Mucosa of gallbladder (tissue), 1 donor: ENCODE measurements at places on chromosomes 4 and X.

GRCh38 chr4:37793562-37793961 lies 32.9 kb upstream of the PGM2 start:
- DNase-seq: no peak

DNA sequence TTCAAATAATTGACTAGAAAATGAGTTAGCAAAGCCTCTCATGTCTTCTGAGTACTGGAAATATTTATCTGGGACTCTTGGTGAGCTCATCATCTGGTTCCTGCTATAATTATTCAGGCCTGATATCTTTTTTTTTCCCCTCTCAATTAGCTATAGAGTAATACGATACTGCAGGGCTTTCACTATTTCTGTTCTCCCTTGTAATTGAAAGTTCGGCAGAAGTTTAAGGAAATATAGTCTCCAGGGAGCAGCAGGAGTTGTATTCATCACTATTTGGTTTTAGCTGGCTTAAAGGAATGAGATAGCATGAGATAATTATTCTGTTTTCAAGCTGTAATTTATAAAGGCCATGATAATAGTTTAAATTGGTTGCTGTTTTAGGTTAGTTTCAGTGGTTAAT lies 378.6 kb upstream of the EPHA5 start:
- DNase-seq: no peak

GRCh38 chr4:88033309-88033708 lies 25.9 kb downstream of the PKD2 start:
- DNase-seq: peak; percentile 58

GRCh38 chr4:28247805-28248204 lies 1387.2 kb downstream of the STIM2 start:
- no peak for DNase-seq

GRCh38 chr4:139794158-139794954 lies 128.7 kb downstream of the MGST2 start:
- no peak for DNase-seq

GRCh38 chr4:34950926-34951325 lies 1293.4 kb downstream of the ARAP2 start:
- no peak for DNase-seq

DNA sequence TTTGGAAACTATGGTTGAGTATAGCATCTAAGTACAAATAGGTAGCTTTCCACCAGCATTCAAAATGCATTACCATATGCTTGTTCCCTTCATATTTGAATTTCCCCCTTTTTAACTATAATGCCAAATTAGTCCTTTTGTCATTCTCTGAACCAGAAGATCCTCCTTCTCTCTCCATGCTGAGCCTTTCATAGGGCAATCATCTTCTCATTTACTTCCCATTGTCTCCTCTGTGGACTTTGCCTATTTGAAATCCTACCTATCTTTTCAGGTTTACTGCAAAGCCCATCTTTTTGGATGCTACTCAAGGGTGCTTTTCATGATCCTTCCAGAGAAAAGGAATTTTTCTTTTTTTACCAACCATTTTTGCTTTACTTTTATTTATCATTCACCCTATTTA lies 54.7 kb downstream of the DKK2 start:
- no peak for DNase-seq

DNA sequence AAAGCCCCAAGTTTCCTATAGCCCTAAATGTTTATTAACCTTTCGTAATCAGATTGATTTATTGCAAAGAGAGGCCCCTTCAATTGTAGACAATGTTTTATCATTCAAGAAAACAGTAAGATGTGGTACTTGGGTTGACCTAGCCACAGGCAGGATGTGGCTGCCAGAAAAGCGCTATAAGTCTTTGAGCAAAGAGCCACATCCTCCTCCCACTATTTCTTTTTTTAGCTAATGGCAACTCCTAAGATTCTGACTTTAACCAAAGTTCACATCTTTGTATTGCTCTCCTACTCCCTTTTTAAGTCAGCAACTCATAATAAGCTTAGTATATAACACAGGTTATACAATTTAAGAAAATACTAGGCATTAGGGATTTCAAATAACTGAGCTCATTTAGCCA lies 70.7 kb upstream of the PPP3CA start:
- DNase-seq: no peak

DNA sequence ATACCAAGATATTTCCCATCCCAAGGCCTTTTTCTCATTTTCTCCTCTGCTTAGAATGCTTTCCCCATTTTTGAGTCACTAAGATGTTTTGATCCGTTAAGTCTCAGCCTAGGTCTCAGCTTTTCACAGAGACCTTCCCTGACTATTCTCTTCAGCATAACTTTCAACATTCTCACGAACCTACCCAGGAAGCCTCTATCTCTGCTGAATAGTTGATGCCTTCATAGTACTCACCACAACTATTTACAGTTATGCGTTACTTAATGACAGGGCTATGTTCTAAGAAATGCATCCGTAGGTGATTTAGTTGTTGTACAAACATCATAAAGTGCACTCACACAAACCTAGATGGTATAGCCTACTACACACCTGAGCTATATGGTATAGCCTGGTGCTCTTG lies 64.5 kb downstream of the ARL9 start:
- no peak for DNase-seq

DNA sequence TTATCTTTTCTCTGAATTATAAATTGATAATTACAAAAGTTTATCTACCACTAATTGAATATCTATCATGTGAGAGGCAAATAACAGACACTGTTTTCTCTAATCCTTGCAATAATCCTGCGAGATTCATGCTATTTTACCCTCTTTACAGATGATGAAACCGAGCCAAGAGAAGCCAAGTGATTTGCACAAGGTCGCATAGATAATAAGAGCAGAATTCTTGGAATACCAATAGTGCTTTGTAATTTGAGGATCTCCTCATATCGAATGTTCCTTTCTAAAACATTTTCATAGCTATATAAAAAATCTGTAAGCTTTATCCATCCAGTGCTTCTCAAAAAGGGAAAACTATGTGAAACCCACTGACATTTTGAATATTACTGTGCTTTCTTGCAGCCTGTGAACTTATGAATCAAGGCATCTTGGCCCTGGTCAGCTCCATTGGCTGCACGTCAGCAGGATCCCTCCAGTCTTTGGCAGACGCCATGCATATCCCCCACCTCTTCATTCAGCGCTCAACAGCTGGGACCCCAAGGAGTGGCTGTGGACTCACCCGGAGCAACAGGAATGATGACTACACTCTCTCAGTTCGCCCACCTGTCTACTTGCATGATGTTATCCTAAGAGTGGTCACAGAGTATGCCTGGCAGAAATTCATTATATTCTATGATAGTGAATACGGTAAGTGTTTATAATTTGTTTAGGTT lies 743.8 kb upstream of the ATOH1 start:
- DNase-seq: no peak

GRCh38 chrX:17521871-17522693 lies 147.1 kb downstream of the NHS start:
- no peak for DNase-seq

DNA sequence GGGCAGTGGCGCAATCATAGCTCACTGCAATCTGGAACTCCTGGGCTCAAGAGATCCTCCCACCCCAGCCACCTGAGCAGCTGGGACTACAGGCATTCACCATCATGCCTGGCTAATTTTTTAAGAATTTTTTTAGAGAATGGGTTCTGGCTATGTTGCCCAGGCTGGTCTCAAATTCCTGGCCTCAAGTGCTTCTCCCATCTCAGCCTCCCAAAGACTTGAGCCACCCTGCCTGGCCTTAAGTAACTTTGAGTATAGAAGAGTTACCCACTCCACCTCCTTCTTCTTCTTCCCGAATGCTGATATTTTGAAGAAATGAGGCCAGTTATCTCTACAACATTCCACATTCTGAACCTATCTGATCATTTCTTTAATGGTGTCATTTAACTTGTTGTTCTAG lies 72.4 kb upstream of the WWC2 start:
- no peak for DNase-seq

- DNase-seq: peak; percentile 68
These were observed 38.8 kb upstream of the BEX4 start for GRCh38 chrX:103175944-103176753.

DNA sequence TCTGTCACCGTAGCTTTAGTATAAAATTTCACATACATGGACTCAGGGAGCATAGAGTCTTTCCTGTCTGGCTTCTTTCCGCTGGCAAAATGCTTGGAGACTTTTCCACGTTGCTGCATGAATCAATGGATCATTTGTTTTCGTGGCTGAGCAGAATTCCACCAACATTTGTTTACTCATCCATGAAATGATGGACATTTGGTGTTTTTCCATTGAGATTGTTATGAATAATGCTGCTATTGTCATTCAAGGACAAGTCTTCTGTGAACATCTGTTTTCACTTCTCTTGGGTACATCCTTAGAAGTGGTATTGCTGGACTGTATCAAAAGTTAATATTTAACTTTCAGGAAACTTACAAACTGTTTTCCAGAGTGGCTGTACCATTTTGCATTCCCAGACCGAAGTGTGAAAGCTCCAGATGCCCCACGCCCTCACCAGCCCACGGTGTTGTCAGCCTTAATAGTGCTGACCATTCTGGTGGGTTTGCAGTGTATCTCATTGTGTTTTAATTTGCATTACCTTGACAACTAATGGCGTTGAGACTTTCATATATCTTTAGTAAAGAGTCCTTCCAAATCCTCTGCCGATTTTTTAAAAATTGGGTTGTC lies 5.8 kb upstream of the TMEM271 start:
- no peak for DNase-seq

- no peak for DNase-seq
These were observed 48.8 kb downstream of the PPP2R2C start for GRCh38 chr4:6423575-6423974.

DNA sequence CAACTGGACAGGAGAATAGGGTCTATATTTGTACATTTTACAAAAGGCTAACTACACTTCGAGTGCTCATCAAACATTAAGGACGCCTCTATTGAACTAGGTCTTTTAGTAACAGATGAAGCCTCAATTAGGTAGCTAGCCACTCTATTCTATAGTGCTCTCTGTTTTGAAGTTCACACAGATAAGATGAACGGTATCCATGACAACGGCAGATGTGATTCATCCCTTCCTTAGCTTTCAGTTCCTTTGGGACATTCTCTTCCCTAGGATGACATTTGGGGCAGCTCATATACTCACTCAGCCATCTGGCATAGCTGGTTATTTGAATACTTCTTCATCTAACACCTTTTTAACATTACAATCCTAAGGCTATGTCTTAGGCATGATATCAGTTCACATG lies 62.4 kb upstream of the WDFY3 start:
- DNase-seq: no peak

GRCh38 chr4:71415491-71415890 lies 76.7 kb downstream of the SLC4A4 start:
- no peak for DNase-seq

GRCh38 chr4:88382621-88383020 lies 4.0 kb downstream of the HERC6 start:
- DNase-seq: no peak

- DNase-seq: no peak
These were observed 7.5 kb downstream of the SH3KBP1 start for GRCh38 chrX:19879735-19880378.

DNA sequence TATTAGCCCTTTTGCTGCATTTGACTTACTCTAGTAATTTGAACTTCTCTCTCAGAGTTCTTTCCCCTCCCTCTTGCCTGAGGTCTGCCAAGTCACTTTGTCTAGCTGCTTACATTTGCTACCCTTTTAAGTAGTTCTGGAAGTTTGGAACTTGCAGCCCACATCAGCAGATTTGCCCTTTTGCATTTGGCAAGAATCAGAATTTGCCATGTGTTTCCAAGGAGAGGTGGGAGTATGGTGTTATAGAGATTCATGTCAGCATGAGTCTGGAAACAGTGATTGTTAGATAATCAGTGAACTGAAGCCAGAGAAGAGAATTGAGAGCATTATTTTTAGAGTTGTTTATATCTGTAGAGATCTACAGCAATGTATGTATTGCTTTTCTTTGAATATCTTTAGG lies 52.1 kb downstream of the KLHL34 start:
- DNase-seq: no peak

DNA sequence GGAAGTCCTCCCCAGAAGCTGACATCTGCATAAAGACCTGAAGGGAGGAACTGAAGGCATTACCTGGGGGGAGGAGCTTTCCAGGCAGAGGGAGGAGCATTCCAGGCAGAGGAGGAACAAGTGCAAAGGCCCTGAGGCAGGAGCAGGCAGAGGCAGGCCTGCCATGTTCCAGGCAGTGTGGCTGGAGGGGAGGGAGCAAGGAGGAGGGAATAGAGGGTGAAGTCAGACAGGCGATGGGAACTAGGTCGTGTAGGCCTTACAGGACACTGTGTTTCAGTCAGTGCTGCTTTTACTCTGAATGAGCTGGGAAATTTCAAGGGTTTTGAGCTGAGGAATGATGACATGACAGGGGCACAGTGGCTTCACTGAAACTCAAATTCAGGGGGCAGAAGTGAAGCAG lies 292.7 kb downstream of the BCOR start:
- DNase-seq: no peak

- DNase-seq: no peak
These were observed 289.0 kb downstream of the HNRNPD start for GRCh38 chr4:82084747-82085146.

DNA sequence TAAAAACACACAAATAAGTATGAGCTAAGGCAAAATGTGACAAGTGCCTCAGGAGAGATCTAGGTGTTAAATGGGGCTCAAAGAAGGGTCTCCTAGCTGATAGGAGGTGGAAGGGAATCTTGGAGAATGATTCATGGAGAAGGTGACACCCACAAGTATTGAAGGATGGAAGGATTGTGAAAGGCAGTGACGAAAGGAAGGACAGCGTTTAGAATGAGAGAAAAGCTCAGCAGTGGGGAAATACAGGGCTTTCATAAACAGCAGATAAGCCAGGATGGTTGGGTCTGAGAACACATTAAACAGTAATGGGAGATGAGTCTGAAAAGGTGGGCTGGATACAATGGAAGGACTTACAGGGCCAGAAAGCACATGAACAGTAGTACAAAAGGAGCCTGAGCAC lies 11.5 kb downstream of the ANXA5 start:
- no peak for DNase-seq

GRCh38 chr4:80475798-80476197 lies 140.3 kb downstream of the CFAP299 start:
- no peak for DNase-seq

DNA sequence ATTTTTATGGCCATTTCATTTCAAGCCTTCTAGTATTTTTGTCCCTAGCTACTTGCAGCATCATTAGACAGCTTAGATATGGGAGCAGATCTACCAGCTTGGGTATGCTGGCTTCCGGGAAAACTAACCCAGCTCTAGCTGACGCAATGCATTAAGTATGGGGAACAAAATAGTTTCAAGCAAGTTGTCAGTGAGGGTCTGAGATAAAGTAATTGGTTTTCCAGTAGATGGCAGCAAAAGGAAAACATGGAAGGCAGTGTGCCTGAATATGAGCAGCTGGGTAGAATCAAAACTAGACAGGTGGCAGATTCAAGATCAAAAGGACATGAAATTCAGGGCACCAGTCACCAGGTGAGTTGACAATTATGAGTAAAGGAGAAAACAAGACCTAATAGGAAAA lies 340.9 kb upstream of the CTSO start:
- DNase-seq: no peak
